Colonic mucosa (tissue), 4 donors: ENCODE measurements at places on chromosomes 12 and 14.

- no peak for DNase-seq
Measured at GRCh38 chr14:82084813-82085212, 551.2 kb upstream of the SEL1L start.

- DNase-seq = peak; percentile 23
Measured at GRCh38 chr14:70567791-70568190, 32.7 kb downstream of the MED6 start.

DNA sequence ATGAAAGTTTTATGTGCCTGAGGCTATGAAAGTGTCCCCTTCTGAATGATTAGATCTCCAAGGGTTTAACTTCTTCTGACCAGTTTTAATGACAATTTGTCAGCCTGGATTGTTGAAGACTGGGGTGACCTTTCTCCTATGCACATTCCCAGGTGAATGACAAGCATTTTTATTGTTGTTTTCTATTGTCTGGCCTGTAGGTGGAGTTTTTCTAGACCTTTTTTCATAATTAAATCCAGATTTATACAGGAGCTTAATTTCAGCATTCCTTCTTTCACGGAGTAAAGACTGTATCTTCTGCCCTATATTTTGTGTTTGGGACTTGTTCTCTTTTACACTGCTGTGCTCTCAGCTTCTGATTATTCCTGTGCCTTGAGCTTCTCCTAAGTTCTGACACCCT, 125.0 kb upstream of the FAR2 start:
- no peak for DNase-seq

- DNase-seq = no peak
Measured at GRCh38 chr12:88623777-88624548, 43.7 kb upstream of the KITLG start.

DNA sequence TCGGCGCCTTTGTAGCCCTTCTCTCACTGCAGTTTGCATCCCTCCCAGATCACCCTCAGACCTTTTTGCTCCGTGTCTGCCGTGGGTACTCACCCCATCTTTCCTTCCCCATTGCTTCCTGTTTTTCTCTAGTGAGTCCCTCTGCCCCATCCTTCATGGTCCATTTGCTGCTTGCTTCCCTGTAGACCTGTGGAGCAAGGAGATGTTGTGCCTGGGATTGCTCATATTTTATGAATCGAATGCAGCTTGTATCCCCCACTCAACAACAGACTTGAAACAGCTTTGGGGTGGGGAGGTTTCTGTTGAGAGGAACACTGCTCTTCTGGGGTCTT, 661 bp downstream of the DENR start:
- no peak for DNase-seq

DNA sequence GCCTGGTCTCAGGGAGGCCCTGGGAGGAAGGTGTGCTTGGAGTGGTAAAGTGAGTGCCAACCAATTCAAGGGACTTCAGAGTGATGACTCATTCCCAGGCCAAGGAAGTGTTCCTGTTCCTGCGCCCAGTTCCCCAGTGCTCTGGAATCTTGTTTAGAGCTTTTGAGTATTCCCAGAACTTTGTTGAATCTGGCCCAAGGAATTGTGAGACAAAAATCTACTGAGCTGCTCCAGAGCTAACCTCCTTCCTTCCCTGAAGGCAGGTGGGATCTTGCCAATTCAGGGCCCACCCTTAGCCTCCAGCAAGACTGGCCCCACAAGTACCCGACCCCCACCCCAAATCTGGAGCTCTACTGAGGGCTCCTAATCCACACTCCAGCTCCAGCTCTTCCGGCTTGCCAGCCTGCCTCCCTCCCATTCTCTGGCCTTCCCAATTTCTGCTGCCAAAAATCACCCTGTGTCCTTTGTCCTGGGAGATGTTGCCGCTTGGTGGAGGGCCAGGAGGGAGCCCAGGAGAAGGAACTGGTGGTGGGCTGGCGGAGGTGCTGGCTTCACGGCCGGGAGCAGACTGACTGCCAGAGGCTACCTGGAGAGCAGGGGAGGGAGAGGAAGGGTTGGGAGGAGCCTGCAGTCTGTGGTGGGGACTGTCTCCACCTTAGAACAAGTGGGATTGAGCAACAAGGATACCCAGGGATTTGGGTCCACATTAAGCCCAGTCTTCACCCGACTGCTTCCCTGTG, 2.0 kb upstream of the ATN1 start:
- DNase-seq = peak; percentile 81

GRCh38 chr12:5840944-5841343, 104.1 kb downstream of the ANO2 start:
- DNase-seq = no peak

GRCh38 chr12:15646581-15646980, 142.6 kb downstream of the EPS8 start:
- DNase-seq = no peak

DNA sequence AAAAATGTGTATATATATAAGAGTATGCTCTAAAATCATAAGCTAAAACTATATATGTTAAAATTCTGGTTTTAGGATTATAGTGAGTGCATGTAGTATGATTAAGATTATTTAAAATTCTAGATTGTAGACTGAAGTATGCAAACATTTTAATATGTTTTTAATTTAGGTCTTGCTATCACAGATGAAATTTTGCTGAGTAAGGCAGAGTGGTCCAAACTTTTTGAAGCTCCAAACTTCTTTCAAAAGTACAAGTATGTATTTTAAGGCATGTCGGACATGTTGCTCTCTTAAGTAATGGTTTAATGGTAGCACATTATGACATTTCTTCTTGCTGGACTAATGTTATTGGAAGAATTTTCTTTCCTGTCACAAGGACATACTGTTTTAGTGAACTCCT, 34.6 kb downstream of the PAPOLA start:
- DNase-seq = no peak

DNA sequence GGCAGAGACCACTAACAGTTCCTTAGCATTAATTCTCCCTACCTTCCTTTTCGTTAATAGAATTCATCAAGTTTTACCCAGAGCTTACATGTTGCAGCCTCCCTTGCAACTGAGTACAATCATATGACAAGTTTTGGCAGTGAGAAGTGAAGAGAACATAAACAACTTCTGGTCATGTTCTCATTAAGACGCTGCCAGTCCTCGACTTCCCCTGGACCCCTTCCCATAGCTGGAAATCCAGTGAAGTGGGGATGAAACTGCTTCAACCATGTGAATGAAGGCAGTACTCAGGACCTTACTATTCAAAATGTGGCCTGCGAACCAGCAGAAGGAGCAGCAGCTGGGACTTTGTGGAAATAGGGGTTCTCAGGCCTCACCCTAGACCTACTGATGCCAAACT, 133.9 kb downstream of the SPTSSA start:
- no peak for DNase-seq

DNA sequence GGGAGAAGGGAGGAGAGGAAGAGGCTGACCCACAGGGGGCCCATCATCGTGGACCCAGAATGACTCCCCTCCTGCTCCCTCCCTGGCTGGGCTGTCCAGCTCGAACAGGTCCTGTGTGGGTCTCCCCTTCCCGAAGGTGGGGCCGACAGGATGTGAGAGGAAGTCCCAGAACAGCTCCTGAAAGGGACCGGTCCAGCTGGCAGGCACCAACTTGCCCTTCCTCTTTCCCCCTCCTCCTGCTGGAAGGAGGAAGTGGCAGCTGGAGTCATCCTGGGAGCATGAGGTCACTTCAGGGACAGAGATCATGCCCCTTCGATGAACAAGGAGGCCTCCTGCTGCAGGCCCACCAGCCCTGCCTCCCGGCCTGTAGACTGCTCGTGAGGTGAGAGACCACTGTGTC, 35.0 kb upstream of the BEGAIN start:
- DNase-seq = no peak

- no peak for DNase-seq
Measured at GRCh38 chr12:51914034-51914923, 7.0 kb downstream of the ACVRL1 start.

- DNase-seq = no peak
Measured at GRCh38 chr12:116484807-116485206, 74.4 kb upstream of the MAP1LC3B2 start.

DNA sequence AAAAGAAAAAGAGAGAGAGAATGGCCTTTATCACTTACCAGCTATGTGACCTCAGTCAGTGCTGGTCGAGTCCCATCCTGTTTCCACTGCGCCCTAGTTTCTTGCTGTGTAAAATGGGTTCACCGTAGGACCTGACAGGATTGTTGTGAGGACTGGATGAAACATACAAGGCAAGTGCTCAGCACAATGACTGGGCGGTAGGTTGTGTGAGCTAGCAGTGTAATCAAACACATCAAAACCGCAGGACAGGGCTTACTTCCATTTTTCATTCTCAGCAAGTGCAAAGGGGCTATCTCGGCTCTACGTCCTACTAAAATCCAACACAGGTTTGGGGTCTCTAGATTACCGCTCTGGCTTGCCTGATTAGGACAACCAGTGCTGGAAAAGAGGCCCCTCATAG, 36.4 kb upstream of the ATXN2 start:
- no peak for DNase-seq

- peak; percentile 91 for DNase-seq
Measured at GRCh38 chr12:71685914-71686657, at the start of gene TMEM19. TMEM19 (plus strand) TSS chr12:71686082; CDS start chr12:71686681, 599 bp downstream.

GRCh38 chr14:52254086-52254485, 13.4 kb upstream of the PTGDR start:
- DNase-seq = no peak
